ENCODE measurements at places on chromosomes 16 and 17.

DNA sequence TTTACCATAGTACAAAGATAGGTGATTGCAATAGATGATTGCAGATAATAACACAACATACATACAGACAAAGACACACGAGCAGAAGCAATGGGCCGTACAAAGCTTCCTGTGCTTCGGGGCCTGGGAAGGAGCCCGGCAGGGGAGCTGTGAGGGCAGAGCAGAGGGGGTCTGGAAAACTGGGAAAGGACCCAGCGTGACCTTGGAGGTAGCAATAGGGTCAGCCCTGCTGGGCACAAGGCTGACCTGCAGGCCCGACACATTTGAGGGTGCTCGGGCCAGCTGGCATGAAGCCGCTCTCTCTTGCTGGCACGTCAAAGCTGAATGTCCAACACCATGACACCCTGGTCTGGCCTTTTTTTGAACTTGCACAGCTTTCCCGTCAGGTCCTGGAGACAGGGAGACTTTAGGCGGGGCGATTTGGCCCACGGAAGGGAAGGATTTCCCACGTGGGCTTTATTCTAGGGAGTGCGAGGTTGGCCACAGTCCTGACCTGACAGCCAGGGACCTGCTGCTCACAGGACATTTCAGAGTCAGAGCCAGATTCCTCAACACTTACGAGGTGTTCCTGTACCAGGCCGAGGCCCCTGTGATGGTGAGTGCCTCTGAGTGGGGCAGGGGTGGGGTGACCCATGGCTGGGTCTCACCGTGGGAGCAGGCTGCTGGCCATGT is 83.2 kb downstream of the NTN1 start:
- no peak for DNase-seq

- no peak for DNase-seq
These were observed 369.5 kb downstream of the SEC14L1 start for GRCh38 chr17:77510133-77510796.

DNA sequence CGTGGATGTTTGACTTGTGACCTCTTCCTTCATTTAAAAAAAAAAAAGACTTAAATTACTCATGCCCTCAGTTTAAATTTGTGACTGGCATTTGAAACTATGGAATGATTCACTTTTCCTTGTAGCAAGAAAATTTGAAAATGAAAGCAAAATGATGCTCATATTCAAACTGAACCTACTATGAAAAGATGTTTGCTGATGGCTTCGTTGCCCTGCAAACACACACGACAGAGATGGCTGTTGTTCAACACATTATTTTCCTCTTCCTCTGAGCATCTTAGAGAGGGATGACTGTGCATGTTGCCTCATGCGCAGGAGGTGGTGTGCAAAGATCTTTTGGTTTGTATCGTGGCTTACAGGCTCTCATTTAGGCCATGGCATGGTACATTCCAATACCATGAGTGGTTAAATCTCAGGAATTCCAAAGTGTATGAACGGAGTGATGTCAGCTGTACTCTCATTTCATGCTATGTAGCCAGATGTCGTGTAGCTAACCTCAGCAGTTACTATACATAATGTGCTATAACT is 164.5 kb downstream of the PRKCA start:
- DNase-seq, result no peak

- DNase-seq, result no peak
These were observed 7.5 kb downstream of the KRT12 start for GRCh38 chr17:40859536-40859935.

DNA sequence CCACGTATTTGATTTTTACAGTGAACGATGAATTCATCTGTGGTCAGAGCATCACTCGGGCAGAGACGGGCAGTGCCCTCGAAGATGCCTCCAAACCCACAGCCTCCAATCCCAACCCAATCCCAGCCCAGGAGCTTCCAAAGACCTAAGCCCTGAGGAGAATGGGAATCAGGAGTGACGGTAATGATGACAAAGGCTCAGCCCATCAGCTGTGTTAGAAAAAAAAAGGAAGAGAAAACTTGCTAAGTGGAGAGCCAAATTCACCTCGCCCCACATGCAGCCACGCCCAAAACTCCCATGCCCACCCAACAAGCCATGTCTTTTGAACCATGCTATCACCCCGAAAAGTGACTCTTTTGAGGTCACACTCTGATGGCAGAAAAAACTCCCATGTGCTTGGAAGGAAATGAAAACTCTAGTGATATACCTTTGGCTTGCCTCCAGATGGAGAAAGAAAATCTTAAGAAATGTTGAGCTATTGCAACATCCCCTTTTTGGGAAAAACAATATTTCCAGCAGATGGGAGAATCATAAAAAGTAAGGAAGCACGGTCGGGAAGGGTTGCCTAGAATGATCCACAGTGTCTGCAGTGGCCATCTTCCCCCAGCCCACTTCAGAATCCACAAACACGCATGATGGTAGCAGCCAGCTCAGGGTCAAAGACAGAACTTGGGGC is 37.7 kb downstream of the XYLT1 start:
- no peak for DNase-seq

DNA sequence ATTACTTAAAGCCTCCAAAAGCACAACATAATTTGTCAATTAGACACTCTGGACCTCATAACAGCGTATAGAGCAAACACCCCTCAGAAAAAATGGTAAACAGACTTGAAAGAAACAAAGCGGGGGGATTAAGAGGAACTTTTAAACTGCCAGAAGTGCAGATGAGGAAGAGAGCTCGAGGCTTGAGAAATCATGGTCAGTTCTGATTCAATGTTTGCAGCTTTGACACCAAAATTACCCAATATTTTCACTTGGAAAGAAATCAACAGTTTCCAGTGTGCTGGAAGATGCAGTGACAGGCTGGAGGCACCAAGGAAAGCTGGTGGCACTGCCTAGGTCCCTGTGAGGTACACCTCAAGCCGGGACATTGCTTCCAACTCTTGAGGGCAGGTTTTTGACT is 180.9 kb upstream of the TOX3 start:
- DNase-seq, result no peak

- no peak for DNase-seq
These were observed 51.1 kb upstream of the NDRG4 start for GRCh38 chr16:58448890-58449289.

- DNase-seq, result no peak
These were observed 104.6 kb upstream of the CACNG3 start for GRCh38 chr16:24151482-24151939.

DNA sequence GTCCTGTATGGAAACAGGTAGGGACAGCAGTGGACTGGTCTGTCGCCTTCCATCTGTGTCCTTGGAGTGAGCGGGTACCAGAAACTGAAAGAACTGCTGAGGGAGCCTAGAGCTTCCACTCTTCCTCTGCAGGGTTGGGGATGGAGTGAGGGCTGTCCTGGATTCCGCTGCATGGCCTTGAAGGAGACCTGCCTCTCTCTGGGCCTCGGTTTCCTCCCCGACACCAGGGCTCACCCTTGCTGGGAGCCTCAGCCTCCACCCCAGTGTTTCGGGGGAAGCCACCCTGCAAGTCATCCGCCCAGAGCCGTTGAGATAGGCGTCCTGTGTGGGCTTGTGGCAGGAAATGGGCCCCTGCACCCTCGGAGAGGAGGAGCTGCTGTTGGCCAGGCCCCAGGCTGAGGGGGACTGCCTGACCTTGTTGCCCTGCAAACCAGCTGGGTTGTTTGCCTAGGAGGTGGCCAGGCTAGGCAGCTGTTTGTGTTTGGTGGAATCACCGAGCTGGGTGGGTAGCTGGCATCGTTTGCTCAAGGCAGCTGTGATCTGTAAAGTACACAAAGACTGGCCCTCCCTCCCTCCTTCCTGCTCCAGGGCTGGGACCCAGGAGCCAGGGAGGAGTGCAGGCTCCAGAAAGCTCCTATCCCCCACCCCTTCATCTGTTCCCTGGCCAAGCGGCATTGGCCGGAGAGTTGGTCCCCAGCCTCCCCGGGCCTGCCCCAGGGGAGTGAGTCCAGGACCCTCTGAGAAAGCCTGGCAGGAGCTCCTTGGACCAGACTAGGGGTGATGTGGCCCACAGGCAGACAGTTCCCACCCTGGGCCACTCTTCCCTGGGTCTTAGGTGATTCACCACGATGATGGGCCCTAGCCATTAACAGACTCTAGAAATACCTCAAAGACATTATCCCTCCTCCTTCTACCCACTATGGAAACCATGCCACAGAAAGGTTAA is 1.3 kb downstream of the RAB37 start:
- no peak for DNase-seq

DNA sequence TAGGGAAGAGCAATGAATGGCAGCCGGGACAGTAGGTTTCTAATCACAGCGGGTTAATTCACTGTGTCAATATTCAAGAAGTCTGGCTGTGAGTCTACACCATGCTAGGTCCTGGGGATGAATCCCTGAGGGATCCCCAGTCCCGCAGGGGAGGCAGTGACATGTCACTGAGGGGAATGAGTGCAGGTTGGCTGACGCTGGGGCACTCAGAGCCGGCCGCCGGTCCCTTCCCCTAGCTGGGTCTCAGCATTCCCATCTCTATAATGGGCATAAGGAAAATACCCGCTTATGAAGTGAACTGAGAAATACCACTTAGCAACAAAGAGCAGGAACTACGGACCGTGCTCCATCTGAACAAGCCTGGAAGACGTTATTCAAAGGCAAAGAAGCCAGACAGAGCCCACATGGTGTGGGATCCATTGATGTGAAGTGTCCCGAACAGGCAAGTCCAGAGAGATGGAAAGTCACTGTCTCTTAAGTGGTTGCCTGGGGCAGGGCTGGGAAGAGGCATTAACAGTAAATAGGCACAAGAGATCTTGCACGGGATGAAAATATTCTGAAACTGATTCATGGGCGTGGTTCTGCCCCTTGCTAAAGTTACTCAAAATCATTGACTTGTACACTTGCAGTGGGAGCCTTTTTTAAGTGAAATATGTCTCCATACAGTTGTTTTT is 31.9 kb downstream of the PPL start:
- DNase-seq, result no peak

DNA sequence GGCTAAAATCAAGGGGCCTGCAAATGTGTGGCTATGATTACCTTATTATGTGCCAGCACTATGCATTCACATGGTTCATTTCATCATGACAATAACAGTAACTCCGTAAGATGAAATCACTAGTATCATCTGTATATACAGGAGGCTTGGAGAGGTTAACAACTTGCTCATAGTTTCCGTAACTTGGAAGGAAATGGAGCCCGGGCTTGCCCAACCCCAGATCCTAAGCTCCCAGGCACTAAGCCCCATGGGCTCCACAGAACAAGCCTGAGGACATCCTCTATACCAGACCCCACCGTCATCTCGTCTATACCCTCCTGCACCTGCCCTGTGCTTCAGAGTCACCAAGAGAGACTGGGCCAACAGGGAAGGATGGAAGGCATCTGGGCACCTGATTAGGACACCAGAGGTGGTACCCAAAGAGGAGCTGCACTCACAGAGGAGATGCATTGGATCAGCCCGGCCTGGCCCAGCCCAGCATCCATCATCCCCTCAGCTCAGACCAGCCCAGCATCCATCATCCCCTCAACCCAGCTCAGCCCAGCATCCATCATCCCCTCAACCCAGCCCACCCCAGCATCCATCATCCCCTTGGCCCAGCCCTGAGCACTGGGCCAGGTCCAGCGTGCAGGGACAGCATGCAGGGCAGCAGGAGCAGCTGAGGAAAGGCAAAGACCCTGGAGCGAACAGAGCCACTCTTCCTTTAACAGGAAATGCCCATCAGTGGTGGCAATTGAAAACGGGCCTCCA is 28.5 kb downstream of the NSMCE1 start:
- DNase-seq, result no peak

DNA sequence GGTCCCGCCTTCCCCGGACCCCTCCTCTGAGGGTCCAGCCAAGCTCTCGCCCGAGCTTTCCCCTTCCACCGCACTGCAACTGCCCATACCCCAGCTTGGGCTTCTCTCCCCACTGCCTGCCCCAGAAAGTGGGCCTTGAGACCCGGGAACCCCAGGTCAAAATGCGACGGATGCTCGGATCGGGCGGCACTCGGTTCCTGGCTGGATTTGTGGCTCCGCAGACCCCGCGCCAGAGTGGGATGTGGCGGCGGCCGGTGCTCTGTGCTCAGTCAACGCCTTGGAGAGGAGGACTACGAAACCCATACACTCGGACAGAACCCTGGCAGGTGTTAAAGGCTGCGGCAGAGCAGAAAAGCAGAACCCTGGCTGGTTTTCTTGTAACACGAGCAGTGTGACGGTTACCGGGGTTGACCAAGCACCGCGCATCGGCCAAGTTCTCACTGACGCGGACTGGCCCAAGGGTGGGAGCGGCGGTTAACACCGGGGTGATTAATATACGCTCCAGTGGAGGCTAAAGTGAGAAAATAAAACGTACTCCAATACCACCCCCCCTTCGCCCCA is 885 bp upstream of the SLFN13 start:
- no peak for DNase-seq

GRCh38 chr16:30010844-30011713 is at the start of gene DOC2A:
DOC2A (minus strand) TSS chr16:30011027; CDS start chr16:30010222, 805 bp downstream.
- DNase-seq, result no peak

DNA sequence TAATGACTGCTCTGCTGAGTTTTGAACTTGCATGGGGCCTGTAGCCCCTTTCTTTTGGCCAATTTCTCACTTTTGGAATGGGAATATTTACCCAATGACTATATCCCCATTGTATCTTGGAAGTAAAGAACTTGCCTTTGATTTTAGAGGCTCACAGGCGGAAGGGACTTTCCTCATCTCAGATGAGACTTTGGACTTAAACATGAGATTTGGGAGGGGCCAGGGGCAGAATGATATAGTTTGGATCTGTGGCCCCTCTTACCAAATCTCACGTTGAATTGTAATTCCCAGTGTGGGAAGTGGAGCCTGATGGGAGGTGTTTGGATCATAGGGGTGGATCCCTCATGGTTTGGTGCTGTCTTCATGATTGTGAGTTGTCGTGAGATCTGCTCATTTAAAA is 42.7 kb upstream of the SDK2 start:
- DNase-seq, result no peak

DNA sequence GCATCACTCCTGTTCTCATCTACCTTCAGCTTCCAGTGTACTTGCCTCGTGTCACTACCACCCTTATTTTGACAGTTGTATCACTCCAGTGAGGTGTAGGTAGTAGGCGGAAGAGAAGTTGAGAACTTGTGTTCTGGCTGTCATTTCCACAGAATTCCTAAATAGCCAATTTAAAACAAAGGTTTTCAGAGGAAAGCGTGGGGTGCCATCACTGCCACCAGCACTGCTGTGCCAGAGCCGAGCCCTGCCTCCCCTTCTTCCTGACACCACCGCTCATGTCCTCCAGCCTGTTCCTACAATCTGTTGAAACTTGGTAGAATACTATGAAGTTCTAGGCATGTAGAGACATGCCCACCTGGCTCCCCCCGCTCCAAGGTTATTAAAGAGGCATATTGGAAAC is 215.8 kb downstream of the TANC2 start:
- DNase-seq, result no peak

- no peak for DNase-seq
These were observed 1224.6 kb downstream of the CDH8 start for GRCh38 chr16:60811657-60812056.

GRCh38 chr17:55325406-55325805 is 60.6 kb downstream of the HLF start:
- no peak for DNase-seq

All from NCI-H774 (cell line).